ENCODE measurements at places on chromosomes 7 and 10.

DNA sequence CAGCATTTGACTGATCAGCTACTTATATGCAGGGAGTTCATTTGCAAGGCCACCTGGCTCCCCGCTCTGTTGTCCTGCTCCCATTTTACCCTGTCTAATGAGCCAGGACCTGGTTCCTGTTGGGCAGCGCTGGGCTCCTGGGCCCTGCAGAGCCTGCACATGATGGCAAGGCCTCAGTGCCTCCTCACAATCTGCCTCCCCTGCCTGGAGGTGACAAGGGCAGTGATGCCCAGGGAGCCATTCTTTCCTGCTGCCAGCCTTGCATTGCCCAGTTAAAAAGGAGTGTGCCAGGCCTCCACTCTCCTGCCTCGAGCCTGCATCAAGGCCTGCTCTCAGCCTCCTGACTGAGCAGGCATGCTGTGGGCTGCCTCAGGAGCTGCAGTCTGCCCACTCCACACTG lies 28.5 kb downstream of the CHAT start:
- DNase-seq, result no peak

DNA sequence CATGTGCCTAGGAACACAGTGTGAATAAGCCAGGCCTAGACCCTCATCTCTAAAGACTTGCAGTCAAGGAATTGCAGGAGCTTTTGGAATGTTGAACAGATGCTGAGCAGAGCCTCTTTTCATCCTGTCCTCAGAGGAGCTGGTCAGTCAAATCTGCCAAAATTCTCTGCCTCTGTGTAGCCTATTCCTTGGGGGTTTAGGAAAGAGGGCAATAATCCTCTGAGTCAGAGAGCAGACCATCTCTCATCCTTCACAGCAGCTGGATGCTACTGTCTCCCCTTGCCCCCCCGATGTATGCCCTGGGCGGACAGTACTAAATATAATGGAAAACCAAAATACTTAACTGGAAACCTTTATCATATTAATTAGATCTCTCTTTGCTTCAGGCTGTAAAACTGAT lies 52.6 kb downstream of the BICC1 start:
- DNase-seq, result no peak

DNA sequence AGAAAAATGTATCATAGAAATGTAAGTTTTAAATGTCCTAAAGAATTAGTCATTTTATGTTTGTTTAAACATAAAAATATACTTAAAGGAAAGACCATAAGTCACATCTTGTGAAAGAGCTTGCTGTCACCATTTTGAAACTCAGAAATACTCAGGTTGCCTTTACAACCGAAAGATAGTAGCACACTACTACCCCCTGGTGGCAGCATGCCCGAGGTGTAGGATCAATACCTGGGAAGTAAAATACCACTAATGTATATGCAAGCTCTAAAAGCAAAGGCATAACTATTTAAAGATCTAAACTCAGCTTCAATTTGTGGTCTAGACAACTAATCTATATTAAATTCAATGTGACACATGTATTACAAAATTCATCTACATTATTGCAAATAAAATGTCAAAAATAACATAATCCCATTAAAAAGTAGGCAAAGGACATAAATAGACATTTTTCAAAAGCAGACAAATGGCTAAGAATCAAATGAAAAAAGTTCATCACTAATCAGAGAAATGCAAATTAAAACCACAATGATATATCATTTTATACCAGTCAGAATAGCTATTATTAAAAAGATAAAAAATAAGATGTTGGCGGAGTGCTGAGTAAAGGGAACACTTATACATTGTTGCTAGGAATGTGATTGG lies 47.7 kb upstream of the FGL2 start:
- DNase-seq, result peak; percentile 69

DNA sequence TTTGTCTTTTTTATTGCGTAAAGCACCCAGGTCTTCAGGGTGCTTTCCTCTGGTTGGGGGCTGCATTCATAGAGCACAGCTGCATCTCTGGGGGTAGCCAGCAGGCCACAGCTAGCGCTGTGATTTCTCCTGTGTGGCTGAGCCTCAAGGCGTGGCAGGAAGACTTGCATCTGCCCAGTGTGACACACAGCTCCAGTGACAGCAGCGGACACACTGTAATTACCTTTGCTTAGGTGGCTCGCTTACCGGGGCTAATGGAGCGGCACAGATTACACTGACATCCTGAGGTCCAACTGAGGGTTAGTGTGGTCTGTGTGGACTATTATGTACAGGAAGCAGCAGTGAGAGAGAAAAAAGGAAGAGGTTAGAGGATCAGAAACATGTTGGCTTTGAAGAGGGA lies 27.1 kb downstream of the ABCB4 start:
- DNase-seq, result no peak

- no peak for DNase-seq
Observed at GRCh38 chr7:42672339-42672999, 239.4 kb downstream of the C7orf25 start.

GRCh38 chr7:37282927-37283326 lies 165.7 kb downstream of the ELMO1 start:
- no peak for DNase-seq

DNA sequence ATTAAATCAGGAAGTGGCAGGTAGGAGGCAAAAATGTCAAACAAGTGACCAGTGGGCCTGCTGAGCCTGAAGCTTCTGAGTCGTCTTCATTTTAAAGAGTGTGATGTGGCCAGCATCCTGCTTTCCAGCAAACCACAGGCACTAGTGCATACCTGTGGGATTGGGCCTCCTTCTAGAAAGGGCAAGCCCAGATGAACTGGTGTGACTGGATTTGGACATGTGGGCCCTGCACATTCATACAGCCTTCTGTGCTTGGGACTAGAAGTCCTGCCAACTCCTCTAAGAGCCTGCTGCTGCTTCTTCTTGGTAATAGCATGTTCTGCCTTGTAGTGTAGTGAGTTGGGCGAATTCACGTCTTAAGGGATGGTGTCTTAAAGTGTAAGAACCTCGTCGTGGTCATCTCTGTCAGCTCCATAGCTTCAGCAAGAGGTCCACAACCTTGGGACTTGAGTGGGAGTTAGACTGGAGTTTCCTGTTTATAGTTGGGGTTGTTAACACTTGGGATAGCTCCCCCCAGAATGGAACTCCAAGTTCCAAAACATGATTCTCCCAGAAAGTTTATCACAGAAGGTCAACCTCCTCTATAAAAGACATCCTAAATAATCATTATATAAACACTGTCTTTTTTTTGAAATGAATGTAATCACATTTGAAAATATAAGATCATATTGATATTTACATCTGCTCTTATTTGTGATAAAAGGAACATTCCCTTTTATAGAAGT lies 11.2 kb downstream of the BMPER start:
- DNase-seq, result no peak

DNA sequence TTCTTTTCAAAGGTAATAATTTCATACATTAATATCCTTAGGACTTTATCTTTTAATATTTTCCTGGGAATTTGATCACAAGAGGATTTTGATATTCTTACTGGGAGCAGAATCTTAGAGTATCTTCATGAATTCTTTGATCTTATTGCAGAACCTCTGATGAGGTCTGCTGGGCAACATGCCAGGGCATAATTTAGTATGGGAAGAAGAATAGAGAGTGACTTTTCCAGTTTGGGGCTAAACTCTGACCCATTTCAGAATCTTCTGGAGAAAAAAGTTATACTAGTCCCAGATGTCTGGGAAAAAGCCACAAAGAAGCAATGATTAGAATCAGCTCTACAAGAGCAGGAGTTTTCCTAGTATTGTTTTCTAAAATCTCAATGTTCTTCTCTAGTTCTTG lies 28.0 kb upstream of the RSU1 start:
- DNase-seq, result no peak

DNA sequence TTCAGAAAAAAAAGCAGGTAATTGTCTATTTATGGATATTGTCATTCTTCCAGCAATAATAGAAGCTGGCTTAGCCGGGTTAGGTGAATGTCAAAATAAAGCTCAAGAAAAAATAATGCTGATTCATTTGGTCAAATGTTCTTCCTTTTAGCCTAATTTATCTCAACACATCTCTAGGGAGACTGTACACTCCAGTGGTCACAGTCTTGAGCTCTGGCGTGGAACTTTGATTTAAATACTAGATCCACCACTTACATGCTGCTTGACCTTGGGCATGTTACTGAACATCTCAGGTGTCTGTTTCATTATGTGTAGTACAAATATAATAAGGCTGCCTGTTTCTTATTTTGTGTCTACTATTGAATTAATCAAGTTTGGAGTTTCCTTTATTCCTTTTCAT lies 22.0 kb downstream of the PRTFDC1 start:
- DNase-seq, result no peak

DNA sequence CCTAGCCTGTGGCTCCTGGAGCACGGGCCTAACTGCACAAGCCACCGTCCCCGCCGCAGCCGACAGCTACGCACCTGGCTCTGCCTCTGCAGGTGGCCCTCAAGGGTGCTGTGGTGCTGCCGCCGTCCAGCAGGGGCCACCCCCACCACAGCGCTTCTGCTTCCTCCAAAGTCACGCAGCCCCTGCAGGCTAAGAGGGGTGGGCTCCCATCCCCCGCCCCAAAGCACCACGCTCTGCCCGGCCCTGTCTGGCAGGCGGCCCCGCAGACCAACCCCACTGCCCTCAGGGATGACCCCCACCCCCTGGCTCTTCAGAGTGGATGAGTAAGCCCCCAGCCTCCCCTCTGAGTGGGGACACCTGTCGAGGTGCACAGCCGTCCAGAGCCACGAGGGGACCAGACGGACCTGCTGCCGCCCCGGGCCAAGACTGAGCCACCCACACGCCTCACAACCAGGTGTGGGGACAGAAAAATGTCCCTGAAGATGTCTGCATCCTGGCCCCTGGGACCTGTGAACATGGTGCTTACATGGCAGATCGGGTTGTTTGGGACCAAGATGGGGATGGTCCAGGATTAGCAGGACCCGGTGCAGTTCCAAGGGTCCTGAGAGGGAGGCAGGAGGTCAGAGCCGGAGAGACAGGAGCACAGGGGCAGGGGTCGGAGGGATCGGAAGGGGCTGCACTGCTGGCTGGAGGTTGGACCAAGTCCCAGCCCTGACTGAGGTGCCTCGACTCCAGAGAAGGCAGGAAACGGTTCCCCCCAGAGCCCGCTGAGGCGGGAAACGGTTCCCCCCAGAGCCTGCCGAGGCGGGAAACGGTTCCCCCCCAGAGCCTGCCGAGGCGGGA lies 9.0 kb upstream of the ADAP1 start:
- DNase-seq, result no peak

GRCh38 chr7:11185179-11185815 lies 211.6 kb downstream of the PHF14 start:
- DNase-seq, result no peak

- no peak for DNase-seq
Observed at GRCh38 chr10:28551086-28551485, 18.2 kb downstream of the WAC start.

DNA sequence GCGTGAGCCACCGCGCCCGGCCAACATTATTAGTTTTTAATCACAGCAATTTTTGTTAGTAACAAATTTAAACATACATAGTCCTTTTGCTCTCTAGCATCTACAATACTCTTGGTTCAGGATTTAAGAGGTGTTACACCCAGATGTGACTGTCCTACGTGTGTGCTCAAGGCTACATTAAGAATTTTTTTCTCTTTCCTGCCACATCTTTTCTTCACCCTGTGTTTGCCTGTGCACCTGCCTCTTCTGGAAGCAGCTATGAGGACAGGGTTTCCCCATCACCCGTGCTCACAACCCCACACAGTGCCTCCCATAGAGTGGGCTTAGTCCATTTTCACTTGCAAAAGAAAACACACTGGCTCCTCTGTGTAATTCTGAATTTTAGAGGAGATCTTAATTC lies 186.7 kb upstream of the KLF6 start:
- no peak for DNase-seq

DNA sequence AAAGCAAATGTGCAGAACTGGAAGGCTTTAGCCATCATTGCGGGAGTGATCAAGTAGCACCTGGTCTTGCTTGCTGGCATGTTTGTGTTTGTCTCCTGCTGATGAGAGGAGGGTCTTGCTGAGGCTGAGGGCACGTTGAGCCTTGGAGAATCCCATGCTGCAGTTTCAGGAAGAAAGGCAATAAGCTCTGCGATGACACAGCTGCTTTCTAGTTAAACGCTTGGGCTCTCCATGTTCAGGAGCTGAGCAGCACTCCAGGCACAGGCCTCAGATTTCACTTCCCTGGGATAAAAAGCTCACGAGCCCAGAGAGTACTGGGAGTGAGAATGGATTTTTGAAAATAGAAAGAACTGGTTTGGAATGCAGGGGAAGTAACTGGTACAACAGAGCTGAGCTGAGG lies 100.8 kb downstream of the LRRC18 start:
- no peak for DNase-seq

- DNase-seq, result no peak
Observed at GRCh38 chr7:41375582-41375981, 327.3 kb downstream of the INHBA start.

- no peak for DNase-seq
Observed at GRCh38 chr7:112510001-112510742, 29.4 kb downstream of the LSMEM1 start.

GRCh38 chr7:101725921-101726320 lies 91.5 kb upstream of the CUX1 start:
- DNase-seq, result no peak

GRCh38 chr10:111267673-111268072 lies 190.8 kb downstream of the ADRA2A start:
- DNase-seq, result no peak

DNA sequence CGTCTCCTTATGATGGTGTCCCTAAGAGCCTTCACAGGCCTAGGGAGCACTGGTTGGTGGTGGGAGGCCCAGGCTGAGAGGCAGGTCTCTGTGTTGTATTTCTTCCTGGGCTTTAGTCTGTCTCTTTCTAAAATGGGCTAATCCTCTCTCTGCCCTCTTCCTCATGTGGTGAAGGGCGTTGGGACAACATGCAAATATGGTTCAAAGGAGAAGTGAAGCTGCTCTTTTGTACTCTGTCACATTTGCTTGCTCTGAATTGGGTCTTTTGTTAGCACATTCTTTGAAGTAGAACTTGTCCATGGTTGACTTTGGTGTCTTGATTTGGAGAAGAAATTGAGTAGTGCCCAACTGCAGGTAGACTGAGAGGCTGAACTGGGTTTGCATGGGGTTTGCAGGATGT lies 814 bp downstream of the HK1 start:
- no peak for DNase-seq

- no peak for DNase-seq
Observed at GRCh38 chr10:339038-339391, 203.8 kb downstream of the ZMYND11 start.

- no peak for DNase-seq
Observed at GRCh38 chr7:2411815-2412586, 8.6 kb downstream of the CHST12 start.

- DNase-seq, result peak; percentile 45
Observed at GRCh38 chr7:148941598-148942275, 57.6 kb upstream of the EZH2 start.

DNA sequence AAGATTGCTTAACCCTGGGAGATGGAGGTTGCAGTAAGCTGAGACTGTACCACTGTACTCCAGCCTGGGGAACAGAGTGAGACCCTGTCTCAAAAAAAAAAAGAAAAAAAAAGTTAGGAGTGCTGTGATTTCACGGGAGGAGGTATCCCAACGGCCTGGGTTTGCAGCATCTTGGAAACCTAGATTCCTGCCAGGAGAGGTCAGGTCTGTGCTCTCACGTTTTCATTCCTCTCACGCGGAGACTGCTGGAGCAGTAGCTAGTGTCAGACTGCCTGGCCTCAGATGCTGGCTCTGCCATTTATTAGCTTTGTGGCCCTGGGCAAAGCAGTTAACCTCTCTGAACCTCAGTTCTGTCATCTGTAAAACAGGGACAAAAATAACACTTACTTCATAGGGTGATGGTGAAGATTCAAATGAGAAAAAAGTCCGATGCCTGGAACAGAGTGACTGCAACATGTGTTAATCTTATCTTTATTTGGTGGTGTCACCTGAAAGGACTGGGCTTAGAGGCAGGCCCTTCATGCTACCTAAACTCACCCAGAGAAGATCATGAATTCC lies 94.9 kb downstream of the GAD2 start:
- no peak for DNase-seq

- no peak for DNase-seq
Observed at GRCh38 chr10:34299105-34299611, 515.9 kb downstream of the PARD3 start.

All from hematopoietic multipotent progenitor cell treated with erythropoietin and hydrocortisone succinate and interleukin-3 and kit ligand, for 17 days (in vitro differentiated cells).